ENCODE measurements at places on chromosomes 4 and X. TPM values are rescaled to one million over a fixed set of nuclear protein-coding genes. Genes with fewer than 3 reads are reported as not detected.

DNA sequence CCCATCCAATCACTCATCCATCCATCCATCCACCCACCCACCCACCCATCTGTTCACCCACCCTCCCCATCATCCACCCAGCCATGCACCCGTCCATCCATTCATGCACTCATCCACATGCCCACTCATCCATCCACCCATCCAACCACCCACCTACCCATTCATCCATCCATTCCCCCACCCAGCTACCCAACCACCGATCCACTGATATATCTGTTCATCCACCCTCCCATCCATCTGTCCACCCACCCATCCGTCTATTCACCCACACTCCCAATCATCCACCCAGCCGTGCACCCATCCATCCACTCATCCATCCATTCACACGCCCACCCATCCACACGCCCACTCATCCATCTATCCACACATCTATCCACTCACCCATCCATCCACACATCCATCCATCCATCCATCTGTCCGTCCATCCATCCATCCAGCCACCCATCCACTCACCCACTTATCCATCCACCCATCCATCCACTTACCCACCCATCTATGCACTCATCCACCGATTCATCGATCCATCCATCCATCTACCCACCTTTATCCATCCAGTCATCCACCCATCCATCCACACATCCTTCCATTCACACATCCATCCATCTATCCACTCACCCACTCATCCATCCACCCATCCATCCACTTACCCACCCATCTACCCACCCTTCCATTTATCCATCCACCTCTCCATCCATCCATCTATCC is 28.4 kb downstream of the ASMTL start:
- DNase-seq = no peak

- no peak for DNase-seq
Measured at GRCh38 chrX:18964901-18965300, 19.0 kb downstream of the PHKA2 start.

The NPY2R gene
- total RNA-seq = not detected

DNA sequence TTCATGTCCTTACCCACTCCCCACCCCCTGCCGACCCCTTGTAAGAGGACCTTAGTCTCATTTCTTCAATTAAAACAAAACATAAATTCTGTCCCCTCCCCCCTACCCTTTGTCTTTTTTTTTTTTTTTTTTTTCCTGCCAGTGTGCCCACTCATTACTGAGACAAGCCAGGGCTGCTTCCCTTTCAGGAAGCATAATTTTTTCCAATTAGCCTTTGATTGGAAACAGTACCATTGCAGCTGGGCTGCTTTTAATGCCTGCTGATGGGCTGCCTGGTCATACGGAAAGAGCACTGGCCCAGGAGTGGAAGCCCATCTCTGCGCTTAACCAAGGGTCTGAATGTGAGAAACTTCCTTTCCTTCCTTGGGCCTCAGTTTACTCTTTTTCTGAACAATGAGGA is 18.6 kb upstream of the CAPN6 start:
- no peak for DNase-seq

GRCh38 chr4:145936997-145937901 is 1.4 kb downstream of the ZNF827 start:
- peak; percentile 42 for DNase-seq

DNA sequence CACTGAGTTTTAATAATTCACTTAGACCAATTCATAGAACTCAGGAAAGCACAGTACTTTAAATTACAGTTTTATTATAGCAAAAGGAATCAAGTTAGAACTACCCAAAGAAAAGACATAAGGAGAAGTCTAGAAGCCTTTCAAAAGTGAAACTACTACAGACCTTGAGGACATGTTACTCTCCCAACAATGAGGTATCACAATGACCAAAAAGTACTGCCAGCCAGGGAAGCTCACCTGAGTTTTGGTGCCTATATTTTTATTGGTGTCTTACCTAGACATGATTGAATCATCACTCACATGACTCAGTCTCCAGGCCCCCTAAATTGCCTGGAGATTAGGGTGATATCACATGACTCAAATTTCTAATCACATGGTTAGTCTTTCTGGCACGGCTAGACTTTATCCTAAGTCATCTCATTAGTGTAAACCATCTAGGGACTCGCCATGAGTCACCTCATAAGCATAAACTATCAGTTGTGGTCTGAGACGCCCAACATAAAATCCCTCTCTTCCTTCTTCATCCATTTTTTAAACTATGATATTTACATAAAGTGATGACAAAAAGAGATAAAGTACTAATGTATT is 372.3 kb downstream of the TMA16 start:
- DNase-seq = no peak

The CA5B gene
- 23.0 TPM for total RNA-seq

GRCh38 chrX:56729152-56729850 is at the start of gene NBDY:
Gene NBDY, plus strand, starts transcription at chrX:56729243. Its CDS starts 111 bp downstream, at chrX:56729354.
- DNase-seq = peak; percentile 24

- no peak for DNase-seq
Measured at GRCh38 chr4:40251366-40251765, 54.5 kb downstream of the RHOH start.

The CENPC gene
- total RNA-seq = 38.0 TPM

DNA sequence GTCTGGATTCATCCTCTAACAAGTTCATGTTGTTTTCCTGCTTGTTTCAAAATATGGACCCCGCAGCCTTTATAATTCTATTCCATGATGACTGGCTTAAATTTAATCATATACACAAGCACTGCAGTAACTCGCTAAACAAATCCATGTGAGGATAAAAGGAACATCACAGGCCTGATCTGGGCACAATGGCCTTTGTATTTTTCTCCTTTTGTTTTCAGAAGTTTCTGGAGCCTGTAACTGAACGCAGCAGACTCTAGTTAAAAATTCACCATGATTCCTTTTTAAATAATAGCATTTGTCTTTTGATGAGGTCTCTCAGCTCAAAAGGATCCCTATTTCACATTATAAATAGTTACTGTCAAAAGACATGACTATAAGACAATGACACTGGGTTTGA is 30.2 kb upstream of the TMEM184C start:
- DNase-seq = no peak

All from activated CD4-positive, alpha-beta T cell treated with anti-CD3 and anti-CD28 coated beads, Interleukin-2, amount 10 ng/mL, durations not matched to agents 7 days and 5 days (primary cell).